ENCODE measurements at places on chromosomes 2 and 18. TPM values are rescaled to one million over a fixed set of nuclear protein-coding genes. Genes with fewer than 3 reads are reported as not detected.

The EGR4 gene
- not detected for total RNA-seq

The TDRD15 gene
- total RNA-seq, result 6.7 TPM

The BUB1 gene
- 122 TPM for total RNA-seq

The TSPYL6 gene
- total RNA-seq, result not detected

The GKN2 gene
- total RNA-seq, result not detected

The PMAIP1 gene
- 47.8 TPM for total RNA-seq

The LRP1B gene
- not detected for total RNA-seq

The ATP6V1B1 gene
- total RNA-seq, result 0.40 TPM

The ARHGAP25 gene
- total RNA-seq, result 0.51 TPM

The KHK gene
- total RNA-seq, result 2.9 TPM

The ADAM23 gene
- total RNA-seq, result 1.1 TPM

The SPR gene
- total RNA-seq, result 39.1 TPM

The ADGRF3 gene
- not detected for total RNA-seq

The CNNM3 gene
- 5.5 TPM for total RNA-seq

The POTEC gene
- 2.9 TPM for total RNA-seq

The AQP12B gene
- not detected for total RNA-seq

The SLC30A3 gene
- 0.11 TPM for total RNA-seq

The IL36A gene
- total RNA-seq, result not detected

The C2orf80 gene
- not detected for total RNA-seq

The CD207 gene
- not detected for total RNA-seq

The MAPRE3 gene
- 6.6 TPM for total RNA-seq

The CHMP1B gene
- 39.9 TPM for total RNA-seq

The KCNG3 gene
- 0.06 TPM for total RNA-seq

The DSG4 gene
- total RNA-seq, result not detected

The MAL gene
- total RNA-seq, result 0.29 TPM

The MRPL33 gene
- 175 TPM for total RNA-seq

The VWA3B gene
- total RNA-seq, result 0.77 TPM

The HEATR5B gene
- total RNA-seq, result 18.5 TPM

The TCF23 gene
- total RNA-seq, result not detected

The KRTCAP3 gene
- total RNA-seq, result not detected

The CGREF1 gene
- 3.4 TPM for total RNA-seq

The RABL2A gene
- total RNA-seq, result 2.1 TPM

The ASB18 gene
- total RNA-seq, result not detected

The KIAA2012 gene
- total RNA-seq, result not detected

The GREB1 gene
- 11.3 TPM for total RNA-seq

The CFC1 gene
- total RNA-seq, result not detected

The HTR2B gene
- total RNA-seq, result not detected

The GKN1 gene
- not detected for total RNA-seq

The SALL3 gene
- total RNA-seq, result 4.1 TPM

The RBM44 gene
- total RNA-seq, result 0.06 TPM

The NEU2 gene
- not detected for total RNA-seq

The LIMS2 gene
- not detected for total RNA-seq

The NYAP2 gene
- total RNA-seq, result not detected

The LTBP1 gene
- 46.4 TPM for total RNA-seq

The CSRNP3 gene
- total RNA-seq, result 2.7 TPM

The TPGS2 gene
- total RNA-seq, result 125 TPM

All from Daoy (cell line).